ENCODE measurements at places on chromosomes 2 and 18.

DNA sequence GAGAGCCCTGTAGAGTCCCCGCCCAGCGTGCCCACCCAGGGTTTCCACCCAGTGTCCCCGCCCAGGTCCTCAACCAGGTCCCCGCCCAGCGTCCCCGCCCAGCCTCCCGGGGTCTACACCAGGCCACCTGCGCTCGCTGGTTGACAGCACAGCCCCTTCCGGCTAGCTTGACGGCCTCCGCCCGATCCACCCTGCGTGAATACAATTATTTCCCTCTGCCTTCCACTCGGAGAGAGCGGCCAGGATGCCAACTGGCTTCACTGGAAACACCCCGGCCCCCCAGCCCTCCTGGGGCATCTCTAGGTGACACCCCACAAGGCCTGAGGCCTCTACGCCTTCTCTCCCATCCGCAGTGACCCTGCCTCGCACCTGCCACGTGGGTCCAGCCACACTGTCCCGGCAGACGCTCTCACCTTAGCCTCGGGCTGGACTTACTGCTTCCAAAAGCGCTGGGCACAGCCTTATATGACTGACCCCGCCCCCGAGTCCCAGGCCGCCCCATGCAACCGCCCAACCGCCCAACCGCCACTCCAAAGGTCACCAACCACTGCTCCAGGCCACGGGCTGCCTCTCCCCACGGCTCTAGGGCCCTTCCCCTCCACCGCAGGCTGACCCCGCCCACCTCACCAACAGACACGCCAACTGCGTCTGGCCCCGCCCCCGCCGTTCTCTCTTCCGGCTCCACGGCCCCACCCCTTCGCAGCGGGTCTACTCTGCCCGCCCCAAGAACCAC is 188.1 kb downstream of the LAMA1 start:
- DNase-seq = no peak

GRCh38 chr18:10336749-10337350 is 117.6 kb upstream of the APCDD1 start:
- no peak for DNase-seq

- no peak for DNase-seq
Observed at GRCh38 chr2:56295666-56296065, 111.9 kb downstream of the CCDC85A start.

DNA sequence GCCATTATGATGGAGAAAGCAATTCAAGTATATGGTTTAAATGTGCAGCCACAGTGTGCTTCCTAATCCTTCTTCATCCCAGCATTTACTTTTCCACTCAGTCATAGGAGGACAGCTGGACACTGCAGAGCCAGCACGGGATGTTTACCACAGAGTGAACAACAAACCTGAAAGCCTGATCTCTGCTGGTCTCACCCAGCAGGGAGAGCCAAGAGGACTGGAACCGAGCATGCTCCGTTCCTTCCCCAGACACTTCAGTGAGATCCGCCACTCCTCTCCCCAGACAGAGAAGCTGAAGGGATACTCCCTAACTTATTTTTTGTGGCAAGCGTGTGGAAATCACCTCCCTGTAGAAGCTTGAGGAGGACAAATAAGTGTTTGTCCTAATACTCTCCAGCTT is 23.2 kb upstream of the GORASP2 start:
- DNase-seq = no peak

Measured in stimulated activated CD4-positive, alpha-beta T cell treated with anti-CD3 and anti-CD28 coated beads, Interleukin-2, amount 100 ng/mL, for 48 hours (primary cell).